Progenitor cell of endocrine pancreas (in vitro differentiated cells): ENCODE measurements at places on chromosomes 7 and 10. TPM values are rescaled to one million over a fixed set of nuclear protein-coding genes. Genes with fewer than 3 reads are reported as not detected.
A peak's percentile ranks its signal among the peaks of the same experiment; 100 is the strongest.

WNT8B gene
- 2.8 and 3.1 TPM in 2 replicates for total RNA-seq

LRRC27 gene
- total RNA-seq = 21.7 and 22.1 TPM in 2 replicates

YKT6 gene
- 79.2 and 82.5 TPM in 2 replicates for total RNA-seq

DNA sequence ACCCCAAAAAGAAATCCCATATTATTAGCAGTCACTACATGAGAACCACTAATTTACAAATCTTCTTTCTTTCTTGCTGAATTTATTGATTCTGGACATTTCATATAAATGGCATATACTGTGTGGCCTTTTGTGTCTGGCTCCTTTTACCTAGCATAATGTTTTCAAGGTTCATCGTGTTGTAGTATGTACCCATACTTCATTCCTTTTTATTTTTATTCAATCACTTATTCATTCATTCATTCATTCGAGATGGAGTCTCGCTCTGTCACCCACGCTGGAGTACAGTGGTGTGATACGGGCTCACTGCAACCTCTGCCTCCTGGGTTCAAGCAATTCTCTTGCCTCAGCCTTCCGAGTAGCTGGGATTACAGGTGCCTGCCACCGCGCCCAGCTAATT, 21.9 kb downstream of the VPS26A start:
- peaks cover 4% of the 10 kb centered on the region for H3K36me3 ChIP-seq
- H3K27me3 ChIP-seq = no peaks in the 10 kb centered on the region
- H3K4me1 ChIP-seq = no peaks in the 10 kb centered on the region
- no peak overlapping the region for H3K27ac ChIP-seq
- no peak overlapping the region for H3K4me3 ChIP-seq

- no peaks in the 10 kb centered on the region for H3K4me1 ChIP-seq
- no peak overlapping the region for H3K4me3 ChIP-seq
- no peak overlapping the region for H3K27ac ChIP-seq
- H3K27me3 ChIP-seq = peaks cover 6% of the 10 kb centered on the region
- no peaks in the 10 kb centered on the region for H3K36me3 ChIP-seq
These were observed 406.9 kb downstream of the SFMBT2 start for GRCh38 chr10:7003831-7004395.

DNA sequence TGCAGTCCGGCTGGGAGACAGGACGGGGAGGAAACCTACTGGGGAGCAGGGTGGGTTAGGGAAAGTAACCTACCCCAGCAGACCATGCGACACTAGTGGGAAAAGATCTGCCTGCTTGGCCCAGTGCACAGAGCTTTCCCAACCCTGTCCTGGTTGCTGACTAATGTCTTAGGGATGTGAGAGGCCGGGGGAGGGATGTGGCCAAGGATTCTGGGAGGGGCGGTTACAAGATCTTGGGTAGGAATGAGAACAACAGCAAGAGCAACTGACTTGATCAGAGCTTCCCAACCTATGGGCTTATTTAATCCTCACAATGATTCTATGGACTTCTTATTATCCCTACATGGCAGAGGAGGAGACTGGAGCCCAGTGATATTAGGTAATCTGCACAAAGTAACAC, 24.0 kb upstream of the EIF5AL1 start:
- H3K4me3 ChIP-seq = no peak overlapping the region
- no peaks in the 10 kb centered on the region for H3K4me1 ChIP-seq
- no peaks in the 10 kb centered on the region for H3K36me3 ChIP-seq
- H3K27ac ChIP-seq = no peak overlapping the region
- DNase-seq = no peak

DNA sequence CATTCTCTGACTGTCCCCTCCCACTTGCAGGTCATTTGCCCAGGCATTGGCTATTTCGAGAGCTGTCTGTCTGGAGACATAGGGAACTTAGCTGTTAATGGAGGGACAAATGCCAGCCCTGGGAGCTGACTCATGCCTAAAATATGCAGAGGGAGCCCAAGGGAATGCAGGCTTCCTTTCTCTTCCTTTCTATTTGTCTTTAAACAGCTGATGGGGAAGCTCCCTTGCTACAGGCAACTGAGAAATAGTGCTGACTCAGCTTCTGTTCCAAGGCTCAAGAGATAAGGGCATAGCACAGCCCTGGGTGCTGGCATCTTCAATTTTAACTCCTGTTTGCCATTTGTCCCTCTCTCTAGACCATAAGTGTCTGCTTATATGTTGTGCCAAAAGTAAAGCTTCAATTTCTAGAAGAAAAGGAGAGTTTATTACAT, 82.7 kb upstream of the C1GALT1 start:
- no peak overlapping the region for H3K4me3 ChIP-seq
- no peaks in the 10 kb centered on the region for H3K27me3 ChIP-seq
- no peaks in the 10 kb centered on the region for H3K36me3 ChIP-seq

DNA sequence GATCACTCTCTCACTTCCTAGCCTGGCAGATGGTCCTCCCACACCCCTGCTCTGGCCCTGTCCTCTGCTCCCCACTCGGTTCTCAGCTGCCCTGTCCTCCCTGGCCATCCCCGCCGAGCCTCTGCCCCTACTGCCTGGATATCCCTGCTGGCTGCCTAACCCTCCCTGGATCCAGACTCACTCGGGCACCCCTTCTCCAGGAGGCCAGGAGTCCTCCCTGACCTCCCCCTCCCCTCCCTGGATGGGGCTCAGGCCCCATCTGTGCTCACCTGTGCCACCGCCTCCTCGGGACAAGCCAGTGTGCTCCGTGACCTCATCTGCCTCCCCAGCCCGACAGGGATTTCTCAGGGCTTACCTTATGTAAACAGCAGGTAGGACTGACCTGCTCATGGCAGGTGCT, 406.1 kb downstream of the TCERG1L start:
- H3K27ac ChIP-seq = no peak overlapping the region
- no peak for DNase-seq
- no peaks in the 10 kb centered on the region for H3K36me3 ChIP-seq
- peaks cover 6% of the 10 kb centered on the region for H3K27me3 ChIP-seq
- H3K4me1 ChIP-seq = no peaks in the 10 kb centered on the region

DNA sequence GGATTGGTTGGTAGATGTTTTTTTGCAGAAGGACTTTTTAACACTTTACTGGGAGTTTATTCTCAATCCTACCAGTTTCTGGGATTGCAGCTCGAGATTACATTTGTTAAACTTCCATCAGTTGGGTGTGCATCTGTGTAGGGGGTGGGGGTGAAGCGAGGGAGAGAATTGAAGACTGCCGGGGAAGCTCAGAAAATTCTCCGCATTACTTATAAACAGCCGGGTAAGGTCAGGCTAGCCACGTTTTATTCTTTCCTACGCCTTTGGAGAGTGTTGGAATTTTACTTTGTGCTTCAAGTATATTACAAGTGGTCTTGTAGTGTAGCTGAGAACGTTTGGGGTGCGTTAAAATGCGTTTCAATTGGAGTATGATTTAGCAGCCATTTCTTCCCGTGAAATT, 1.1 kb downstream of the PALS2 start:
- H3K4me3 ChIP-seq = peak overlapping the region; percentile 91
- peaks cover 30% of the 10 kb centered on the region for H3K27me3 ChIP-seq
- H3K4me1 ChIP-seq = peaks cover 24% of the 10 kb centered on the region
- H3K36me3 ChIP-seq = no peaks in the 10 kb centered on the region

- peaks cover 3% of the 10 kb centered on the region for H3K4me1 ChIP-seq
- no peak for DNase-seq
- H3K4me3 ChIP-seq = no peak overlapping the region
These were observed 157.3 kb upstream of the PPP2R2D start for GRCh38 chr10:131743190-131744151.

DNA sequence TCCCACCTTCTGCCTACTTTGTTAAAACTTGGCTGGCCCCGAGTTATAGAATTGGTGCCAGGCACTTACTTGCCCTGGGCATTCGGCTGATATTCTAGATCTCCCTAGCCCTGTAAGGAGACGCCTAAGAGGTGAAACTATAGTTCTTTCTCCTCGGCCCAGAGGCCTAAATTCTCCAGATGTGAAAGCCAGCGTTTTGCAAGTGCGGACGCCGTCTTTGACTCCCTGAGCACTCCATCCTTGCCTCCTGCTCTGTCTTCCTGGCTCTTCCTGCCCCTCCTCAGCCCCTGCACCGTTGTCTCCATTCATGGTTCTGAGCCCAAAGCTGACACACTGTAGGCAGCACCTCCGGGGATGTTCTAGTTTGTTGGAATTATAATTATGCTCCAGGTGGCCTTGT, 11.2 kb downstream of the SMKR1 start:
- no peaks in the 10 kb centered on the region for H3K4me1 ChIP-seq
- H3K36me3 ChIP-seq = no peaks in the 10 kb centered on the region
- H3K27me3 ChIP-seq = peaks cover 8% of the 10 kb centered on the region
- no peak for DNase-seq
- no peak overlapping the region for H3K27ac ChIP-seq
